ENCODE measurements at places on chromosomes 1 and 21. TPM values are rescaled to one million over a fixed set of nuclear protein-coding genes. Genes with fewer than 3 reads are reported as not detected.

RXRG gene
- total RNA-seq, result not detected

DNAH14 gene
- total RNA-seq, result 16.2 TPM

FAM72D gene
- 6.1 TPM for total RNA-seq

L1TD1 gene
- not detected for total RNA-seq

LRRC3 gene
- total RNA-seq, result 1.9 TPM

SEC16B gene
- 0.72 TPM for total RNA-seq

CD244 gene
- total RNA-seq, result not detected

MTMR11 gene
- 8.4 TPM for total RNA-seq

RSPH1 gene
- 0.65 TPM for total RNA-seq

SORT1 gene
- 3.4 TPM for total RNA-seq

SUSD4 gene
- 0.82 TPM for total RNA-seq

C2CD4D gene
- total RNA-seq, result not detected

GCSAML gene
- not detected for total RNA-seq

ANGPTL1 gene
- total RNA-seq, result not detected

CAMTA1 gene
- 67.8 TPM for total RNA-seq

TEX38 gene
- total RNA-seq, result not detected

MYOG gene
- not detected for total RNA-seq

DYRK3 gene
- 9.8 TPM for total RNA-seq

HAO2 gene
- not detected for total RNA-seq

MPZ gene
- 0.21 TPM for total RNA-seq

ADAM30 gene
- not detected for total RNA-seq

TBCE gene
- total RNA-seq, result 41.6 TPM

MTARC2 gene
- 11.5 TPM for total RNA-seq

PTGS2 gene
- total RNA-seq, result 12.9 TPM

ARHGEF16 gene
- 3.2 TPM for total RNA-seq

NR0B2 gene
- total RNA-seq, result not detected

UBE2U gene
- not detected for total RNA-seq

BNIPL gene
- 0.09 TPM for total RNA-seq

CLCA2 gene
- not detected for total RNA-seq

TPTE gene
- not detected for total RNA-seq
